Activated CD8-positive, alpha-beta memory T cell treated with anti-CD3 and anti-CD28 coated beads, Interleukin-2, amount 50 U/mL, for 4 hours (primary cell): ENCODE measurements at places on chromosomes 3 and 15.

- no peak for DNase-seq
These were observed 2.0 kb upstream of the TPRG1 start for GRCh38 chr3:189169728-189170127.

- DNase-seq = no peak
These were observed 97.6 kb upstream of the GAP43 start for GRCh38 chr3:115525731-115526130.

DNA sequence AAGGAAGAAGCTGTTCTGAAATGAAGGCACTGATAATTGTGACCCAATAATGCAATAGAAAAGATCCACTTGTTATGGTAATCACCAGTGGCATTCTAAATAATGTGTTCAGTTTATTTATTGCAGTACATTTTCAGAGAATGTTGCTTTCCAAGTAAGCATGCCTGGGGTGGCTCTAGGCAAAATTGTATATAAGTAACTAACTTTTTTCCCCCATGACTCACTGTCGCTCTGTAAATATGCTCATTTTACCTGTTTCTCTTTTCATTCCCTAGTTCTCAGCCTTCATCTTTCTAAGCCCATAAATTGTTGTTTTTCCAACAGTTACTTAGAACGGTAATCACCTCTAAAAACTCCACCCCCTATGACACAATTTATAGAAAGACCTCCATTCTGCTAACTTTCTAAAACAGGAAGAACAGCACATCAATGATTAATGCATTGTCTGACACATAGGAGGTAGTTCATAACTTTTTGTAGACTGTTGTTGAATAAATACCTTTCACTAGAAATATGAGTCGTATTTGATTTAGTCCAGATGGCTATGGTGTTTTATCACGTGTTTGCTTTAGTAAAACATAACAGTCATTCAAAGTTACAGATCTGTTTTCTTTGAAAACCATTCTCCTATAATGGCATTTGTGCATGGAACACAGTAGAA lies 143.1 kb downstream of the LSAMP start:
- DNase-seq = no peak

- no peak for DNase-seq
These were observed 105.1 kb downstream of the ZMAT3 start for GRCh38 chr3:178966299-178967176.

DNA sequence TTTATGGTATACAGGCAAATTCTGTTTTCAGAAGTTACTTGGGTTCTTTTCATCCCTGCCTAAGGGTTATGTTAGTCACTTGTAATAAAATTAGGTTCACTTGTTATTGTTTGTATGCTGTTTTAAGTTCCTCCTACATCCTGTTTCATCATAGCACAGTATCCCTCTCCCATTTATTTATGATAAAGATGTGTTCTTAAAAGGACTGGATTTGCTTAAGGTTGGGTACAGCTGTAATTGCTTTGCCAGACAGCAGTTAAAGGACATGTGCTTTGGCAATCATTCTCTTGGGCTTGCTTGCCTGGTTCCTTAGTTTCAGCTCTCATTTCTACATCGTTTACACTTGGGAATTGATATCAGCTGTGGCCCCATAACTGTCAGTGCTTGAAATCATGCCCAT lies 11.7 kb downstream of the ATP2C1 start:
- DNase-seq = no peak
